Osteocyte (in vitro differentiated cells): ENCODE measurements at places on chromosomes 2 and 18. TPM values are rescaled to one million over a fixed set of nuclear protein-coding genes. Genes with fewer than 3 reads are reported as not detected.

Gene CABYR
- total RNA-seq = 3.9 and 6.8 TPM in 2 replicates

Gene COL5A2
- 1,873 and 1,955 TPM in 2 replicates for total RNA-seq

- H3K36me3 ChIP-seq = peaks cover 3% of the 10 kb centered on the region
- no peaks in the 10 kb centered on the region for H3K4me1 ChIP-seq
- H3K27me3 ChIP-seq = peaks cover 23% of the 10 kb centered on the region
- no peak for DNase-seq
Observed at GRCh38 chr18:6546229-6546628, 131.5 kb upstream of the L3MBTL4 start.

- peaks cover 24% of the 10 kb centered on the region for H3K27me3 ChIP-seq
- H3K4me3 ChIP-seq = no peak overlapping the region
- peaks cover 2% of the 10 kb centered on the region for H3K4me1 ChIP-seq
- no peak overlapping the region for H3K27ac ChIP-seq
- no peak for DNase-seq
Observed at GRCh38 chr2:96952016-96952750, 34.2 kb downstream of the FAM178B start.

DNA sequence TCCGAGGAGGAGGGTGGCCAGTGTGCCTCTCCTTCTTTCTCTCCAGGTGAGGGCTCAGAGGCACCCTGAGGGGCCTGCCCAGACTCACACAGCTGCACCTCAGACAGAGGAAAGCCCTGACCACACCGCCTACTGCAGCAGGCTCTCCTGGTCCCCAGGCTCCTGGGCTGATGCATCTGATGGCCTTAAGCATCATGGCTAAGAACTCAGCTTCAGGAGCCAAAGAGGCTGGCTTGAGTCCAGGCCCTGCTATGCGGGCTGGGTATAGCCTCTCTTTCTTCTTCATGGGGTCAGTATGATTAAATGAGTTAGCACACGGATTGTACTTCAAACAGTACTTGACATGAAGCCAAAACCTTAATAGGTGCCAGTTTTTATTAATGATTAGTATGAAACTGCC lies 89.6 kb downstream of the TGFA start:
- no peak overlapping the region for H3K4me3 ChIP-seq
- peaks cover 9% of the 10 kb centered on the region for H3K27me3 ChIP-seq
- H3K36me3 ChIP-seq = no peaks in the 10 kb centered on the region
- no peak for DNase-seq
- H3K27ac ChIP-seq = no peak overlapping the region

Gene OSR1
- 5.8 and 6.1 TPM in 2 replicates for total RNA-seq
